ENCODE measurements at places on chromosomes 3 and 15.
A peak's percentile ranks its signal among the peaks of the same experiment; 100 is the strongest.

GRCh38 chr3:54307566-54308180 is 185.3 kb downstream of the CACNA2D3 start:
- no peak for DNase-seq

GRCh38 chr3:141901914-141902313 is 25.5 kb downstream of the ATP1B3 start:
- no peak for DNase-seq

DNA sequence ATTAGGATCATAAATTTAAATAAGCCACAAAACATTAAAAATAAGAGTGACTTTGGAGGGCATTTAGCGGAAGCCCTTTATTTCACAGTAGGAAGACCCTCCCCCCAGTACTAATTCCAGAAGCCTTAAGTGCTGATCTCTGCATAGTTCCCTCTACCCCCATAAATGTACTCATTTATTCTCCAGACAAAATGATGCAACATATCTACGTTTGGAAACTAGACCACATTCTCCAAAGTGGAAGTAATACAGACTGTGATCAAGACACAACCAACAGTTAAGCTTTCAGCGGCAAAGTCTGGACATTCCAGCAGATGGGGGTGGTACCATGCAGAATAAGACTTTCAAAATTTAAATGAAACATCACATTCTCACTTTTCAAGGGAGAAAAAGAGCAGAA is 44.8 kb upstream of the RPS17 start:
- DNase-seq = peak; percentile 81

DNA sequence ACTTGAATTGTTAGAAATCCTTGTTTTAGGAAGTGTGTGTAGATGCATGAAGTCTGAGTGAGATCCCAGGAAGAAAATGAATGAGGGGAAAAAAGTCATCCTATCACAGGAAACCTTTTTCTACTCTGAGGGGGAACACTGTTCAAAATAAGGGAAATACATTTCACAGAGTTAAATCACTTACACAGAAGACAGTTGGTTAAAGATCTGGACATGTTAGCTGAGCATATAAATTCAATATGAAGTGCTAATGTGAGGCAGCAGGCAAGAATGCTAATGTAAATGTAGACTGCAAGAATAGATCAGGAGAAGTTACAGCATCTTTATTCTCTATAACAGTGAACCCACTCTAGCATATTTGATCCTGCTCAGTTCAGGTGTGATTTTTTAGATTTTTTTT is 2.6 kb downstream of the TBCCD1 start:
- no peak for DNase-seq

- DNase-seq = peak; percentile 42
Observed at GRCh38 chr15:66931768-66932633, 133.4 kb upstream of the SMAD3 start.

GRCh38 chr3:12487786-12488185 is 3.5 kb downstream of the TSEN2 start:
- DNase-seq = no peak

DNA sequence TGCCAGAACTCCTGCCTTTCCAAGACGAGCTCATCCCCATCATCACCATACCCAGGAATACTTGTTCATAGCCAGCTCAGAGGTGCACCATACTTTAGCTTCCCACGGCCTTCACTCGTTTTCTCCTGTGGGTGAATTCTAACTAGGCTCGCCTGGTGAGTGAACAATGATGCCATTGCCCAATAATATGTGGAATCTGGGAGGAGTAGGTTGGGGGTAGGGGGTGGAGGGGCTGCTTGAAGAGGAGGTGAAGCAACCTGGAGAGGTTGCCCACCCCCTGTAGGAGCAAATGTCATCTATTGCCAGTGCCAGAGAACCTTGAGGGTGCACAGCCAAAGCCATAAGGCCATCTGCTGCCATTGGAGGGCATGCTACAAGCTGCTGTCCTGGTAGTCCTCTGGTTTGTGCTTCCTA is 592 bp upstream of the ZNF445 start:
- no peak for DNase-seq

Measured in fibroblast of upper back skin (primary cell).